ENCODE measurements at places on chromosomes 3 and 15.

GRCh38 chr3:81666502-81667121 lies 94.8 kb downstream of the GBE1 start:
- no peak for DNase-seq

DNA sequence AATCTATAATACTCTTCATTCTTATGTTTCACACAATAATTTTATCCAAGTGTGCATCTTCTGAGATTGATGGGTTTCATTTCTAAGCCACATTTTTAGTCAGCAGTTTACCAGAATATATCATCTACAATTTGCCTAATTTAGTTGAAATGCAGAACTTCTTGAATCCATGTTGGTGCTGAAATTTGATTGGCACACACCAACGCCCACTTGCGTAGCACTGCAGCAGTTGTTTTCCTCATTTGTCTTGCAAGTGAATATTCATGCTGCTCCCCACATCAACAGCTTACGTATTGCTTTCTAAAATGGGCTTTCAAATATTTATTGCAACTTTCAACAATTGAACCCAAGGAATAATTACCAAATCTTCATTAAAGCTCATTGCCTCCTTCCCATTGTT lies 87.8 kb upstream of the CTDSPL start:
- DNase-seq, result no peak

DNA sequence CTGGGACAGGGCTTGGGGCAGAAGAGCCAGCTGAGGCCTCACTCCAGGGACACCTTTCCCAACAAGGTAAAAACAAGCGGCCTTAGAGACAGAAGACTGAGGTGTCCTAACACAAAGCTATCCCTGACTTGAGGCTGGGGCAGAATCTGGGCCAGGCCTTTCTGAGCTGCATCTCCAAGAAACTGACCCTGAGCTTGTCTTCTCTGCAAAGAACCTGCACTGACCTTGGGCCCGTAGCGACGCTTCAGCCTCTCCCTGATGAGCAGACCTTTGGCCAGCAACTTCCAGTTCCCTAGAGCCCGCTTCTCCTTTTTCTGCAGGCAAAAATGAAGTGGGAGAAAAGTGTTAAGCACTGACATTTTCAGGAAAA lies 22.2 kb downstream of the TMEM43 start:
- DNase-seq, result no peak

GRCh38 chr3:155553780-155554179 lies 191.1 kb downstream of the PLCH1 start:
- DNase-seq, result no peak

DNA sequence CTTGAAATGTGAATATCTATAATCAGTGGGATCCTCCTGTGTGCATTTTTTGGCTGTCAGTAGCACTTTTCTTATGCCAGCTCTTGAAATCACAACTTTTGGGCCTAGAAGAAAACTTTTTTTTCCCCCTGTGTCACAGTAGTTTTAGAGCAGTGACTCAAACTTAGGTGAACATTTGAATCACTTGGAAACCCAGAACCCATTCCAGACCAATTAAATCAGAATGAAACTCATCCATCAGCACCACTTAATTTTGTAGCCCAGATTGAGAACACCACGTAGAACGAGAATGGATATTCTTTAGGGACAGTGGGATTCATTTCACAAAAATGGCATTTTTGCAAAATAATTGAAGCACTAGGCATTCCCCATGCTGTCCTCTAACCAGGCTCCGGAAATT lies 224.8 kb upstream of the NANOGP8 start:
- DNase-seq, result no peak

GRCh38 chr3:25663347-25663868 lies 1.3 kb downstream of the TOP2B start:
- DNase-seq, result no peak

- no peak for DNase-seq
Observed at GRCh38 chr15:80736560-80736959, 41.5 kb downstream of the ABHD17C start.

DNA sequence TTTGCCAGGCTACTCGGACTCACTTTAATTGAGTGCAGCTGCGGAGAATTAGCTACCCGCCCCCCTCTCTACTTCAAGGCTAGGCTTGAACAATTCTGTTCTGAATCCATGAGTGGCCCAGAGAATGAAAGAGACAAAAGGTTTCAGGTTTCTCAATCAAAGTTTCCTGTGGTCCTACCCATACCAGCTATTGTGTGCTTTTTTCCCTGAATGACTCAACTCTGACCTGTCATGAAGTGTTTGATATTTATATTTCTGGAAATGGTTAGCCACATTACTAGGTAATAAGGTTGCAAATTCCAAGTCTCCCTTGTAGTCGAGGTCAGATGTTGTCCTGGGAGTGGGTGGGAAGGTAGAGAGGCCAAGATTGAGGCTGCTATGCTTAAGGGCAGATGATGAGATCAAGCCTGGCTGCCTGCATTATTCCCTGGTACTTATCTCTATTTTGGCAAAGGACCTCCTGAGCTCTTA lies 392.7 kb upstream of the TBL1XR1 start:
- DNase-seq, result no peak
